ENCODE measurements at places on chromosomes 6 and 20. TPM values are rescaled to one million over a fixed set of nuclear protein-coding genes. Genes with fewer than 3 reads are reported as not detected.

- H3K4me1 ChIP-seq, result no peaks in the 10 kb centered on the region
- H3K36me3 ChIP-seq, result no peaks in the 10 kb centered on the region
- DNase-seq, result no peak
- no peak overlapping the region for H3K4me3 ChIP-seq
- H3K27me3 ChIP-seq, result no peaks in the 10 kb centered on the region
These were observed 139.4 kb upstream of the HMGN3 start for GRCh38 chr6:79373880-79374279.

SLC13A3 gene
- total RNA-seq, result 1.4 TPM

TDRD6 gene
- total RNA-seq, result 0.09 TPM

GRCh38 chr20:60485012-60485760, 527.0 kb downstream of the CDH26 start:
- H3K27me3 ChIP-seq, result no peaks in the 10 kb centered on the region
- DNase-seq, result no peak
- no peak overlapping the region for H3K27ac ChIP-seq
- H3K36me3 ChIP-seq, result no peaks in the 10 kb centered on the region

DNA sequence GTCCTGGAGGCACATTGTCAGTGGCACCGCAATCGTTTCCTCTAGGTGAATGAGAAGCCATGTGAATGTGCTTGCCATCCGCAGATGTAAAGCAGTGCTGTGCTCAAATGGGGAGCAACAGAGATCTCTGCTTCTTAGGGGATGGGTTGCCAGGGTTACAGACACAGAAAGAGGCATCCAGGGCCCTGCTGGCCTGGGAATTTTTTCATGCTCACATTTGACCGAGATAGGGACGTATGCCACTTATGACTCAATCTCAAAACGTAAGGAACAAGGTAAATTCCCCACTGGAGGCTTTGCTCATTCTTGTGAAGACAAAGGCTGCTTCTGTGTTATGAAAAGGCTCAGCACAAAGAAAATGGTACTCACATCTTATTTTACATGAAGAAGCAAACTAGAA, 11.0 kb downstream of the C6orf118 start:
- no peak overlapping the region for H3K4me3 ChIP-seq
- H3K27me3 ChIP-seq, result no peaks in the 10 kb centered on the region
- H3K27ac ChIP-seq, result no peak overlapping the region
- no peak for DNase-seq
- no peaks in the 10 kb centered on the region for H3K4me1 ChIP-seq
- no peaks in the 10 kb centered on the region for H3K36me3 ChIP-seq

OLIG3 gene
- 0.05 TPM for total RNA-seq

- H3K27me3 ChIP-seq, result no peaks in the 10 kb centered on the region
- no peak for DNase-seq
- no peak overlapping the region for H3K4me3 ChIP-seq
- H3K4me1 ChIP-seq, result no peaks in the 10 kb centered on the region
These were observed 159.8 kb downstream of the PLCB1 start for GRCh38 chr20:8291873-8292272.

GRCh38 chr6:129842137-129842536, 19.0 kb downstream of the TMEM244 start:
- no peaks in the 10 kb centered on the region for H3K4me1 ChIP-seq
- no peak overlapping the region for H3K4me3 ChIP-seq
- H3K36me3 ChIP-seq, result no peaks in the 10 kb centered on the region
- no peak for DNase-seq
- no peaks in the 10 kb centered on the region for H3K27me3 ChIP-seq

WDR46 gene
- 48.6 TPM for total RNA-seq

DNA sequence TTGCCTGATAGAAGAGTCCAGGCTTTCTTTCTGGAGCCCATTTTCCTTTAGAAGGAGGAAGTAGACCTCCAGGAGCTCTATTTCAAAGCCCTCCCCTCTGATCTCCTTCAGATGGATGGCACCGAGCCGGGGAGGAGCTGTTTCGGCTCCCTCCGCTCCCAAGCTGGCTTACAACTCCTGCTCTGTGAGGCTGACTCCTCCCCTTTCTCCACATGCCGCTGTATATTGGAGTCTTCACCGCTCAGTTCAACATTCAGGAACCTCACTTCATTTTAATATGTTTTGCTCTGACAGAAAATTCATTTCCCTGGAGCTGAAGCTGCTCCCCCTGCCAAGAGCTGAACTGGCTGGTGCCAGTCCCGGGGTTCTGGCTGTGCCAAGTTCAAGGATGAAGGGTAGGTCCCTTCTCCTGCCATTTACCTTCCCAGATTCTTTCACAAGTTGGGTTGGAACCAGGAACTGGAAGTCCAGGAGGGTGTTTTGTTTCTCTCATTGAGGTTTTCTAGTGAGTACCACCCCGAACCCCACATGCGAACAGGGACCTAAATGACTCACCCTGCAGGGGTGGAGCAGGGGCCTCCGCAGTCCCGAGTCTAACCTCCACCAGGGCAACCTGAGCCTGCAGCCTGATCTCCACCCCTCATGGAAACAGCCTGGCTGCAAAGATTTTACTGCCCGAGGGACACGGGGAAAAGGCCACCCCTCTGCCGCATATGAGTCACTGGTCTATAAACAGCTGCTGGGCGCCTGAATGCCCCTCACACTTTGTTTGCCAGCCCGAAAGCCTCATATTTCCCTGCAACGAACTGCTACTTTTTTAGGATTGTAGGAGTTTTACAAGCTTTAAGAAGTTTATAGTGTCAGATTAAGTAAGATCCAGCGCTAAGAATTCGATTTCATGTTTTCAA, 68.6 kb upstream of the FOXA2 start:
- no peaks in the 10 kb centered on the region for H3K36me3 ChIP-seq
- H3K4me3 ChIP-seq, result no peak overlapping the region

GRCh38 chr6:38973178-38974057, 75.2 kb upstream of the GLP1R start:
- peaks cover 9% of the 10 kb centered on the region for H3K27me3 ChIP-seq
- DNase-seq, result no peak
- H3K4me3 ChIP-seq, result no peak overlapping the region
- H3K27ac ChIP-seq, result no peak overlapping the region
- no peaks in the 10 kb centered on the region for H3K36me3 ChIP-seq

DNA sequence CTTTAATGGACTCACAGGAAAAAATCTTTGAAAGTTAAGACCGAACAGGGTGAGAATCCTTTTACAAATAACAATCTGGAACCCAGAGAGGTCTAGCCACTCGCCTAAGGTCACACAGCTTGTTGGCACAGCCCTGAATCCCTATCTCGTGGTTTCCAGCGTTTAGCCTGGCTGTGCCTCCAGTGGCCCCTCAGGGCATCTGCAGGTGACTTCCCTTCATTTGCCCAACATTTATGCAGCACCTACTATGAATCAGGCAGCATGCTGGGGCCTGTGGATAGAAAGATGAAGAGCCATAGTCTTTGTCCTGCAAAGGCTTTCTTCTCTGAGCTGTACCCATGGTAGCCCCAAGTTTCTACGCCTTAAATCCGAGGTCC, 2.6 kb upstream of the NR2E1 start:
- no peak for DNase-seq
- H3K27ac ChIP-seq, result no peak overlapping the region
- no peaks in the 10 kb centered on the region for H3K4me1 ChIP-seq
- H3K36me3 ChIP-seq, result no peaks in the 10 kb centered on the region
- peaks cover 100% of the 10 kb centered on the region for H3K27me3 ChIP-seq

DNA sequence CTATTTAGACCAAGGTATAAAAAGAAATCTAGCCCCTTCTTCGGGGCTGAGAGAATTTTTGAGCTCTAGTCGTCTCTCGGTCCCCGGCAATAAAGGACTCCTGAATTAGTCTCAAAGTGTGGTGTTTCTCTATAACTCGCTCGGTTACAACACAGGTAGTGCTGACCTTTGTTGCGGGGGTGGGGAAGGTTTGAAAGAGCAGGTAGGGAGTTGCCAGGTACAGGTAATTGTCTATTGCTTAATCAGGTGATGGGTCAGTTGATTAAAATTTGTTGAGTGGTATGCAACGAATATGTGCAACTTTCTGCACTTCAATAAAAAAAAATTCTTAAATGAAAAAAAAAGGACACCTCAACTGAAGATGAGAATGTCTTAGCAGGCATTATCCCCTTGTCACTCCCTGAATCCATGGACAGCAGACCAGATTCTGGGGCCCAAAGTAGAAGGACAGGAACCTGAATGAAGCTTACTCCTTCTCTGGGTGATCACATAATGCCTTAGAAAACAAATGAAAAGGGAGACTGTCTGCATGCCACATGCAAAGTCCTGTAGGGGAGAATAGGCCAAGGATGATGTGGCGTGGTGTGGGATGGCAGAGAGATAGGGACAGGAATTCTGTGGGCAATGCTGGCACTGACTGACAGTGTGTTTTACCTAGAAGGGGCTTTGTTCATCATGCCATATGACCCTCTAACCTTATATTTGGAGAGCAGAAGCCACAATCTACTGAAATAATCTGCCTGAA, 157.6 kb upstream of the OLIG3 start:
- no peak overlapping the region for H3K4me3 ChIP-seq
- no peak for DNase-seq
- no peaks in the 10 kb centered on the region for H3K4me1 ChIP-seq
- H3K36me3 ChIP-seq, result no peaks in the 10 kb centered on the region
- no peak overlapping the region for H3K27ac ChIP-seq

GRCh38 chr6:32637219-32637880, at the start of gene HLA-DQA1:
HLA-DQA1 (plus strand) TSS chr6:32637406; CDS start chr6:32637459, 53 bp downstream.
- H3K36me3 ChIP-seq, result no peaks in the 10 kb centered on the region
- H3K27me3 ChIP-seq, result no peaks in the 10 kb centered on the region
- peak within 1 kb of the TSS; percentile 18 for H3K4me3 ChIP-seq
- peak within 1 kb of the TSS; percentile 47 for H3K27ac ChIP-seq
- no peaks in the 10 kb centered on the region for H3K4me1 ChIP-seq
- DNase-seq, result no peak

DNA sequence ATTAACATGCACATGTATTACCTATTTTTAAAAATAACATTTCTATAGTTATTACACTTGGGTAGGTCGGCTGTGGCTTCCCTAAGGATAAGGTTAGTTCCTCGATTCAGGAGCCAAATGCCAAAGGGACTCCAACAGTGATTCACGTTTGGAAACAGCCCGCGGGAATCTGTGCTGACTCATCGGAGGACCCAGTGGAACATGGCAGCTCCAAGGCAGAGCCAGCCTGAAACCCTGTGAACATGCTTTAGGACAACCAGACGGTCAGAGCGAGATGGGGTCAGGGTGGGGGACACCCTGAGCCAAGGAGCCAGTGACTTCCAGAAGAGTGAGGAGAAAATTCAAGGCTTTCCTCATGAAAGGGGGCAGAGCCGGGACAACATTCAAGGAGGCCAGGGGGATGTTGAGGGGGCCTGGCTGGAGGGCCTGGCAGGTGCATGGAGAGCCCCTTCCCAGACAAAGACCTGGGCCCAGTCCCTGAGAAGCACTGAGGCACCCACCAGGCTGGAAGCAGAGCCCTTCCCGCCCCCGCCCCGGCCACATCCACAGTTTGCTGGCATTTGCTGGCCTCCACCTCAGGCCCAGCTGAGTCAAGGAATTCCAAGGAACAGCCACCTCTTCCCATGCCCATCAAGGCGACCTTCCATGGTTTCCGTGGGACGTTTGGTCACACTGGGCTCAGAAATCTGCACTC, 133.2 kb downstream of the SNX5 start:
- no peaks in the 10 kb centered on the region for H3K4me1 ChIP-seq
- DNase-seq, result no peak
- no peaks in the 10 kb centered on the region for H3K27me3 ChIP-seq
- no peak overlapping the region for H3K4me3 ChIP-seq
- H3K27ac ChIP-seq, result no peak overlapping the region
